B cell (primary cell): ENCODE measurements at places on chromosomes 5 and 9. TPM values are rescaled to one million over a fixed set of nuclear protein-coding genes. Genes with fewer than 3 reads are reported as not detected.

DNA sequence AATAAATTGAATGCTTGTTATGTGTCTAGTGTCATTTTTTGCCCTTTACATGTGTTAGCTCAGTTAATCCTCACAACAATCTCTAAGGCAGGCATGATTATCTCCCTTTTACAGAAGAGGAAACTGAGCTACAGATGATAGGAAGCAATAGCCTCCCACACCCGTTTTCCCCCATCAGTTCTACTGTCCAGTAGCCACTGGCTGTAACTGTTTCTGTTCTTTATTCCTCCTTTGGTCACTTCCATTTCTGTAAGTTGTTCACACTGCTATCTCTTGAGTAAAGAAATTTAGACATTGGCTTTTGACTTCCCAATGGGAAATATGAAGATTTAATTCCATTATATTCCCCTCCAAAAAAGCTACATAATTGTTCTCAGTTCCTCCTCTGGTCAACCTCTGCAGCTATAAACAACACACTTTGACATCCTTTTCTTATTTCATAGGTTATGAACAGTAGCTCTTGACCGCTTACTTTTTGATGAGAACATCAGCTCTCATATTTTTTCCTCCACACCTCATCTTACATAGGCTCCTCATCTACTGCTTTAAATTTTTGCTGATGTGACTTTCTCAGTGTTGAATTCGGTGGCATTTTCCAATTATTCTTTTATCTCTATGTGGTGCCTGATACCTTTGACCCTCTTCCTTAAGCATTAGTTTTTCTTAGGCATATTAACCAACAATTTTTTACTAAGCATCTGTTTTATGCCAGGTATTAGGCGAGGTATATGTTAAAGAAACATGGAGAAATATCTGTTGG lies 21.4 kb downstream of the SPZ1 start:
- H3K36me3 ChIP-seq: no peaks in the 10 kb centered on the region
- no peaks in the 10 kb centered on the region for H3K4me1 ChIP-seq
- DNase-seq: no peak
- H3K4me3 ChIP-seq: no peak overlapping the region
- no peaks in the 10 kb centered on the region for H3K27me3 ChIP-seq
- H3K27ac ChIP-seq: no peak overlapping the region

SPEF2 gene
- total RNA-seq: 0.59 and 1.00 TPM in 2 replicates

MYMK gene
- total RNA-seq: not detected in 2 replicates

GRCh38 chr5:144076521-144077083 lies 93.9 kb downstream of the YIPF5 start:
- H3K27me3 ChIP-seq: no peaks in the 10 kb centered on the region
- H3K27ac ChIP-seq: no peak overlapping the region
- no peak overlapping the region for H3K4me3 ChIP-seq
- H3K36me3 ChIP-seq: no peaks in the 10 kb centered on the region
- no peak for DNase-seq

DNA sequence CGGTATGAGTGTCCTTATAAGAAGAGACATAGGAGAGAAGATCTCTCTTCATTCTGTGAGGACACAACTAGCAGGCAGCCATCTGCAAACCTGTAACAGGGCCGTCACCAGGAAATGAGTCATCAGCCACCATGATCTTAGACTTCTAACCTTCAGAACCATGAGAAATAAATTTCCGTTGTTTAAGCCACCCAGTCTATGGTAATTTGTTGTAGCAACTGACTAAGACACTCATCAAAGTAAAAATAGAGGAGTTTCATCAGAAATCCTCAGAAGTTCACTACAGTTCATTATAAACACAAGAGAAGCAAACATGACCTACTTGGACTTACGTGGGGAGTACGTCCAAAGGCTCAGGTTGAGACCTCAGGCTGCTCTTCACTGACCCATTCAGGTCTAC lies 357.7 kb downstream of the SEMA5A start:
- H3K27ac ChIP-seq: no peak overlapping the region
- no peaks in the 10 kb centered on the region for H3K27me3 ChIP-seq
- H3K36me3 ChIP-seq: no peaks in the 10 kb centered on the region
- DNase-seq: no peak
- no peak overlapping the region for H3K4me3 ChIP-seq

- no peaks in the 10 kb centered on the region for H3K4me1 ChIP-seq
- DNase-seq: no peak
- H3K36me3 ChIP-seq: no peaks in the 10 kb centered on the region
- no peak overlapping the region for H3K27ac ChIP-seq
- H3K27me3 ChIP-seq: no peaks in the 10 kb centered on the region
Measured at GRCh38 chr9:29974197-29974596, 2400.9 kb upstream of the C9orf72 start.

GRCh38 chr9:93234600-93234999 lies 50.7 kb downstream of the WNK2 start:
- no peaks in the 10 kb centered on the region for H3K27me3 ChIP-seq
- DNase-seq: no peak
- no peaks in the 10 kb centered on the region for H3K4me1 ChIP-seq
- H3K4me3 ChIP-seq: no peak overlapping the region

KIF20A gene
- 0.47 TPM in 1 of 2 replicates, not detected in the other for total RNA-seq

- no peaks in the 10 kb centered on the region for H3K36me3 ChIP-seq
- H3K27ac ChIP-seq: no peak overlapping the region
- no peaks in the 10 kb centered on the region for H3K4me1 ChIP-seq
- H3K4me3 ChIP-seq: no peak overlapping the region
Measured at GRCh38 chr5:66603164-66603563, 7.0 kb downstream of the MAST4 start.

GRCh38 chr5:14752497-14753071 lies 88.1 kb downstream of the OTULIN start:
- DNase-seq: no peak
- no peaks in the 10 kb centered on the region for H3K4me1 ChIP-seq
- H3K27me3 ChIP-seq: no peaks in the 10 kb centered on the region
- no peaks in the 10 kb centered on the region for H3K36me3 ChIP-seq

DNA sequence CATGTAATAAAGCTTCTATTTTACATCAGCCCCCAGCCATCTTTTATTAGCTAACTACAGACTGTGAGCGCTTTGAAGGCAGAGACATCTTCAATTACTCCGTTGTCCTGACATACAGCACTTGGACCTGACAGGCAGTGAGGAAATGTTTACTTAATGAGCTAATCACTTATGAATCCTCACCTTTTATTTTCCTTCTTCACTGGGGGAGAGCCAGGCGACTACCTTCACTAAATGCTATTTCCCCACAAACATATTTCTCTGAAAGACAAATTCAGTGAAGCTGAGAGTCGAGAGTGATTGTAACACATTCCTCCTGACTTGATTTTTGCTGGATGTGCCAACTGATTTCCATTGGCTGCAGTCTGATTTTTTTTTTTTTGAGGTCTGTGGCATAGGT lies 192.1 kb upstream of the CLINT1 start:
- no peak for DNase-seq
- no peaks in the 10 kb centered on the region for H3K27me3 ChIP-seq
- no peaks in the 10 kb centered on the region for H3K4me1 ChIP-seq
- H3K27ac ChIP-seq: no peak overlapping the region

PPIC gene
- not detected in 2 replicates for total RNA-seq

SPATA9 gene
- 0.22 TPM in 1 of 2 replicates, not detected in the other for total RNA-seq

DNA sequence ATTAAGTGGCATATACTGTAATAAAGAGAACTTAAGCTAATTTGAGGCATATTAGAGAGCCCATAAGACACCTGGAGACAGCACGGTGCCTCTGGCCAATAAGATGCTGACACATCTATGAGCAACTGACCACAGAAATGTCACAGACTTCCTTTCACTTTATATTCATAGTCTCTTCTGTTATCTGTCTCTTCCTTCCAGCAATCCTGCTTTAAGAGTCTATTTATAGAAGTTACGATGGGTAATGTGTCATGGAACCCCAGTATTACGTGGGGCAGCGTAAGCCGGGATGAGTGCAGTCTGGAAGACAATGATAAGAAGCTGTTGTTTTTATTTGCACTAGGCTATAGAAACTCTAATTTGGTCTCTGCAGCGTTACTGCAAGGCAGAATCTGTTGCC lies 136.8 kb downstream of the CFAP90 start:
- H3K4me1 ChIP-seq: no peaks in the 10 kb centered on the region
- H3K36me3 ChIP-seq: no peaks in the 10 kb centered on the region
- DNase-seq: no peak
- no peaks in the 10 kb centered on the region for H3K27me3 ChIP-seq
- H3K27ac ChIP-seq: no peak overlapping the region
- no peak overlapping the region for H3K4me3 ChIP-seq

MEGF10 gene
- not detected in 2 replicates for total RNA-seq

LCN1 gene
- not detected in 2 replicates for total RNA-seq

DNA sequence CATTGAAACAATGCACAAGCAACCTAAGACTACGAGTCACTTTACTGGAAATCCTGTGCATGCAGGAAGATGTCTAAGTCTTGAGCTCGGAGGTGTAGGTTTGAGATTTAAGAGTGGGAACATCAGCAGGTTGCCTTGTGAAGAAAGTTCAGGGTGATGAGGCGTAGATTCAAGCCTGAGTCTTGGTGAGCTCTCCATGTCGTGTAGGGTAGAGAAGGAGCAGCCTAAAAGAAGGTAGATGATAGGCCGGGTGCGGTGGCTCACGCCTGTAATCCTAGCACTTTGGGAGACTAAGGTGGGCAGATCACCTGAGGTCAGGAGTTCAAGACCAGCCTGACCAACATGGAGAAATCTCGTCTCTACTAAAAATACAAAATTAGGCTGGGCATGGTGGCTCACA lies 30.2 kb upstream of the ANKRD18A start:
- H3K36me3 ChIP-seq: no peaks in the 10 kb centered on the region
- H3K4me3 ChIP-seq: no peak overlapping the region
- no peak for DNase-seq
- no peaks in the 10 kb centered on the region for H3K4me1 ChIP-seq
- H3K27me3 ChIP-seq: no peaks in the 10 kb centered on the region
- H3K27ac ChIP-seq: no peak overlapping the region

GRCh38 chr5:54807421-54807820 lies 178.0 kb downstream of the ESM1 start:
- no peaks in the 10 kb centered on the region for H3K36me3 ChIP-seq
- no peaks in the 10 kb centered on the region for H3K27me3 ChIP-seq
- no peak overlapping the region for H3K4me3 ChIP-seq
- no peak overlapping the region for H3K27ac ChIP-seq
- H3K4me1 ChIP-seq: no peaks in the 10 kb centered on the region

DNA sequence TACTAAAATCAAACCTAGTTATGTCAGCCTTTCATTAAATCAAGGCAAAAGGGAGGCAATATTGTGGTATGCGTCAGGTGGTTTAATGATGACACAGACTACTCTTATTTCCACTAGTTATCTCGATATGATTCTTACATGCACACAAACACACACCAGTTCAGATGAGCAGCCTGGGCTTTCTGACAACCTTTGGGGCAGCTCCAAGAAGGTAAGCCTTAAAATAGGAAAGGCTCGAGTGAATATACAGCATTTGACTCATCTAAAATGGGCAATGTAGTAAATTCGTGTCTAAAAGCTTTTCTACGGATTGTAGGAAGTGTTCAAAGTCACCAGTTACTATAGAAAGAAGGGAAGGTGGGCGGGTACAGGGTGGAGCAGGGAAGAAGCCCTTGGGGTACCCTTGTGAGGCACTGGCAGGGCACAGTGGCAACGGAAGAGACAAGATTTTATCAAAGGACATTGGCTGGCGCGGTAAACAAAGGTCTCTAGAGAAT lies 1.9 kb downstream of the ANKH start:
- no peaks in the 10 kb centered on the region for H3K36me3 ChIP-seq
- H3K4me1 ChIP-seq: peaks cover 13% of the 10 kb centered on the region
- H3K27ac ChIP-seq: peak overlapping the region; percentile 10
- H3K27me3 ChIP-seq: no peaks in the 10 kb centered on the region
- peak overlapping the region; percentile 75 for H3K4me3 ChIP-seq

OTP gene
- total RNA-seq: not detected in 2 replicates

DNA sequence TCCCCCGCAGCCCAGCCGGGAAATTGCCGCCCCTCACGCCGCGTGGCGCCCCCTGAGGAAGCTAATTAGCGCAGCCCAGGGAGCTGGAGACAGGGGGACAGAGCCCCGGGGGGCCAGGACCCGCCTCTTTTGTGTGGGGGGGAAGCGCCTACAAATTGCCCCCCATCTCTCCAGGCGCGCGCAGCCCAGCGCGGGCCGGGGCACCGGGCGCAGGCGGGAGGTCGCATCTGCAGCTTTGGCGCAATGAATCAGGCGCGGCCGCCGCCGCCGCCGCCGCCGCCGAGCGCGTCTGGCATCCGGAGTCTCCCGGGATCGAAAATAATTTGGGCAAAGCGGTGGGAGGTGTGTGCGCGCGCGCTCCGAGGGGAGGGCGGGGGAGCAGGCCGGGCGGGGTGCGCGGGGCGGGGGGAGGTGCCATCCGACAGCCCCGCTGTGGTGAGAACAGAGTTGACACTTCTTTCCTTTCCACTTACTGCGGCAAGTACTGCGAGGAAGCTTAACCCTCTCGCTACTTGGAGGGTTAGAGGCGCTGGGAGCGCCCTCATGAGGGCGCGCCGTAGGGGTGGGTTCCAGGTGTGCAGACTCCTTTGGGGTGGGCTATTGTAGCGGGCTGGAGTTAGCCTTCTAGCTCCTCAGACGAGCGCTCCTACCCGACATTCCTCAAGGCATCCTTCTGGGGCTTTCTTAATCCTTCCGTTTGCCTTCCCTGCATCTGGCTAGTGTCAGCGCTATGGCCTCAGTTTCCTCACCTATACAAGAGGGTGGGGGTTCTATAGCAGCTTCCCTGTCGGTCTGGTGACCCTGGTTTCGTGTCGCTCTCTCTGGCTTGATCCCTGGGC lies 63.1 kb downstream of the CXXC5 start:
- DNase-seq: peak; percentile 77
- H3K36me3 ChIP-seq: no peaks in the 10 kb centered on the region
- no peak overlapping the region for H3K27ac ChIP-seq
- H3K4me3 ChIP-seq: peak overlapping the region; percentile 62

- no peaks in the 10 kb centered on the region for H3K36me3 ChIP-seq
- H3K4me3 ChIP-seq: no peak overlapping the region
- no peaks in the 10 kb centered on the region for H3K4me1 ChIP-seq
- H3K27me3 ChIP-seq: no peaks in the 10 kb centered on the region
Measured at GRCh38 chr5:51977014-51977413, 593.8 kb downstream of the ISL1 start.

C9 gene
- not detected in 2 replicates for total RNA-seq

DNA sequence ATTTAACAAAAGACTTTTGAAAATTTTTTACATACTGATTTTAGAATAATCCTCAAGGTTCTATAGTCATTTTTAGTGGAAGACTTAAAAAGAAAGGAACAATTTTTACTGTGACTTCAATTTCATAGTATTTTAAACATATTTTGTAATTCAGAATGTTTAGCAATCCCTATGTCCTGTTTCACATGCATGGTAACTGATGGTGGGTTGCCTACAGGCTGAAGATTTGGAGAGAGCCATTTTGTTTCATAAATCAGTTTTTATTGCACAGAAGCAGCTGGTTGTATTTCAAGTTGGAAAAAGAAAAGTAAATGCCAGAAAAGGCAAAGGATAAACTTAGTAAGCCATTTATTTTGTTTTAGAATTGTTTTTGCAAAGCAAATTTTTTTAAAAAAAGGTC lies 24.0 kb downstream of the STARD4 start:
- H3K36me3 ChIP-seq: no peaks in the 10 kb centered on the region
- no peaks in the 10 kb centered on the region for H3K27me3 ChIP-seq
- H3K4me1 ChIP-seq: no peaks in the 10 kb centered on the region
- H3K4me3 ChIP-seq: no peak overlapping the region
- no peak overlapping the region for H3K27ac ChIP-seq
- DNase-seq: no peak

- DNase-seq: peak; percentile 53
- no peaks in the 10 kb centered on the region for H3K36me3 ChIP-seq
- H3K27ac ChIP-seq: no peak overlapping the region
- peak overlapping the region; percentile 58 for H3K4me3 ChIP-seq
- peaks cover 18% of the 10 kb centered on the region for H3K27me3 ChIP-seq
Measured at GRCh38 chr5:43193181-43193893, 1.3 kb downstream of the NIM1K start.
